ENCODE measurements at places on chromosomes 12 and 14.
A peak's percentile ranks its signal among the peaks of the same experiment; 100 is the strongest.

DNA sequence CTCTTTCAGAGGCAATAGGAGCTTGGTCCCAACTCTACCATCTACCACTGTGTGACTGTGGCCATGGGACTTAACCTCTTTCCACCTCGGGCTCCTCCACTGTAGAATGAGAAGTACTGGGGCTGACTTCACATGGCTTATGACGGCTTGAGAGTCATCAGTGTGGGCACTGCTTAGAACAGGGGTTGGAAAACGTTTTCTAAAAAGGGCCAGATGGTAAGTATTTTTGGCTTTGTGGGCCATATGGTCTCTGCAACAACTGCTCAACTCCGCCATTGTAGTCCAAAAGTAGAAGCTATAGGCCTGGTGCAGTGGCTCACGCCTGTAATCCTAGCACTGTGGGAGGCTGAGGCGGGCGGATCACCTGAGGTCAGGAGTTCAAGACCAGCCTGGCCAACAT is 69.2 kb upstream of the LTA4H start:
- no peak for DNase-seq

GRCh38 chr12:127550271-127550670 is 716.7 kb upstream of the TMEM132C start:
- no peak for DNase-seq

- no peak for DNase-seq
These were observed 236.1 kb upstream of the DIO2 start for GRCh38 chr14:80447392-80447791.

GRCh38 chr14:35196571-35196970 is 74.2 kb downstream of the PRORP start:
- DNase-seq: no peak

GRCh38 chr12:56338308-56339157 is at the start of gene IL23A:
TSS of gene IL23A (plus strand) at chr12:56338884. CDS start at chr12:56339045, 161 bp downstream.
- DNase-seq: peak; percentile 68

DNA sequence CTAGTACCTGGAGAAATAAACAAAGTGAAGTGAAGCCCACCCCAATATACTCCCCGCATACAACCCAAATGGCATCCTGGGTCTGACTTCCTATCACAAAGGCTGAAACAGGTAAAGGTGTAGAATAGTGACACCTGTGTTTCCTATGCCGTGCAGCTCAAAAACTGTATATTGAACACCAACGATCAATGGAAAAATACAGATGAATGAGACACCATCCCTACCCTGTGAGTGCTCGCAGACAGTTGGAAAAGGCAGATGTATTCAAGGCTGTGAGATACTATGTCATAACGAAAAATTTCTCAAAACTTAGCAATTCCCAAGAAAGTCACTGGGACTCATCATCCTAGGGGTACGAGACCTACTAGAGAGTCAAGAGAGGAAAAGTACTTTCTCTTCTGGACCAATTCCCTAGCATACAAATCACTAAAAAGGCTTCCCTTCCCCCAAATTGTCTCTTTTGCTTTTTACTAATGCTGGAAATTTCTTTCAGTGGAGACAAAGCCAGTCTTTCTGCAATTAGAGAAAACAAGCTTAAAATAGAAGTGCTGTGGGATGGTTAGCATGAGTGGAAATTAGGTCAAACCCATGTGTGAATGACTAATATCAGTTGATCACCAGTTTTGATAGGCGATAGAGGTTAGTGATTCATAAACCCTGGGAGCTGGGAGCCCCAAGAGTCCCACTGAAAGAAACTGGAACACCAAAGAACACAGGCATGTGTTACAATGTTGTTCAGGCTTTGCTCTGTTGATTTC is 249.7 kb downstream of the SPTSSA start:
- DNase-seq: no peak

DNA sequence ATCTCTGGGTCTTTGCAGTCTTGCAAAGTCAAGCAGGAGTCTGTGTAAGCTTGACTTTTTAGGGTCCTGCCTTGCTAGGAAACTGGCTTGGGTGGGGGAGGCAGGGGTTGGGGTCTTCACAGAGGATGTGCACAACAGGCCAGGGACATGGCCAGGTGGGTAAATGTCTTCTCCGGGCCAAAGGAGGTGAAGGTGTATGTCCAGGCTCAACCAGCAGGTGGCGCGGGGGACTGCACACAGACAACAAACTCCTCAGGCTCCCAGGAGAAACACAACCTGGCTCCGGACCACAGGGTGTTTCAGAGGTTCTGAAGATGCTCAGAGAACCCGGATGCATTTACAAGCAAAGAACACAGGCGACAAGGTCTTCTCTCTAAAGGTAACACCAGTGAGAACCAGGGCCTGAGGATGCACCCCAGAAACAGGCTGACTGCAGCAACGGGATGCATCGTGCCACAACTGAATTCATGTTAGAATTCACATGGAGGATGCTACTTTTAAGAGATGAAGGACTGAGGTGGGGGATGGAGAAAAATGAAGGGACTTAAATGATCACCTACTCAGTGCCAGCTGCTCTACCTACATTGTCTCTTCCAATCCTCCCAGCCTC is 56.0 kb downstream of the PLEKHG3 start:
- peak; percentile 9 for DNase-seq

- no peak for DNase-seq
These were observed 11.7 kb downstream of the PROX2 start for GRCh38 chr14:74864198-74864597.

DNA sequence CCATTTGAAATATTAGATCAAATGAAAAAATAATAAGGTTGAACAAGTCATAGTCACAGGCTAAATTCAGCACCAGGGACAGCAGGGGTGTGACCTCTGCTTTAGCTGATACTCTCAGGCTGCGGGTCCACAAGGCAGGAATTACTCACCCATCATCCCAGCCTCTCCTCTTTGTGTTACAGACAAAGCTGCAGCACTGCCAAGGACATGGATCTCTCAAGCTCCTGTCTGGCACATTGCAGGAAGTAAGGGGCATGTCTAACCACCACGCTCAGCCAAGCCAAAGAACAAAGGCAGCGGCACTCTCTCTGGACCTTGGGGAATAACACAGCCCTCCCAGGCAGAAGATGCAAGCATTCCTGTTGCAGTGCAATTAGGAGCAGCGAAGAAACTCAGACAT is 783.8 kb downstream of the VRK1 start:
- no peak for DNase-seq

- no peak for DNase-seq
These were observed 874 bp downstream of the CDC42BPB start for GRCh38 chr14:103056322-103057027.
